ENCODE measurements at places on chromosomes 4 and X. TPM values are rescaled to one million over a fixed set of nuclear protein-coding genes. Genes with fewer than 3 reads are reported as not detected.
A peak's percentile ranks its signal among the peaks of the same experiment; 100 is the strongest.

CDK16 gene
- 86.6 TPM for total RNA-seq

EDA gene
- total RNA-seq: 5.6 TPM

DCAF4L1 gene
- not detected for total RNA-seq

BGN gene
- total RNA-seq: 108 TPM

PPP4R3C gene
- not detected for total RNA-seq

LINC00632 gene
- total RNA-seq: 211 TPM

PNCK gene
- 1.8 TPM for total RNA-seq

STATH gene
- total RNA-seq: not detected

RBMXL3 gene
- total RNA-seq: not detected

FRMPD4 gene
- not detected for total RNA-seq

SLC6A8 gene
- total RNA-seq: 43.1 TPM

LANCL3 gene
- total RNA-seq: 3.2 TPM

ZNF157 gene
- total RNA-seq: not detected

CYLC1 gene
- total RNA-seq: not detected

UBE2A gene
- 31.8 TPM for total RNA-seq

SRPX gene
- total RNA-seq: 18.4 TPM

- no peak for DNase-seq
These were observed 163.9 kb downstream of the SLC7A11 start for GRCh38 chr4:138078253-138078652.

DNA sequence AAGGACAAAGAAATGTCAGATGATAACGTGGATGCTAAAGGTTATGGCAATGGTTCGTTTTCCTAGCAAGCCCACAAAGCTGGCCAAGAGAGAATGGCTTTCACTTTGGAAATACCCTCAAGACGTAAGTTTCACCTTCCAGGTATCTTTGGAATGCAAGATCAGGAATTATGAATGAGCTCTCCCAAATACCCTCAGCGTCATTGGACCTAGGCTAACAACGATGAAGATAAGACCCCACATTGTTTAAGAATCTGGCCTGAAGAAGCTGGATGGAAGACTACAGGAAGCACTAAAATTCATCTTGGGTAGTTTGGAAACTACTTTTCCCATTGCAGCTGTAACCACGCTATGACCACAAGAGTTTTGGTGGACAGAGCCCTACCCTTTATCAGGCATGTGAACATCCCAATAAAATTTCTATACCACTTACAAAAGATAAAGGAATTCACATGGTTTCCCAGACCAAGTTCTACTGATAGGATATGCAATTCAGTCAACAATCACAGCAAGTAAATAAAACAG is 111.9 kb downstream of the KDR start:
- no peak for DNase-seq

DNA sequence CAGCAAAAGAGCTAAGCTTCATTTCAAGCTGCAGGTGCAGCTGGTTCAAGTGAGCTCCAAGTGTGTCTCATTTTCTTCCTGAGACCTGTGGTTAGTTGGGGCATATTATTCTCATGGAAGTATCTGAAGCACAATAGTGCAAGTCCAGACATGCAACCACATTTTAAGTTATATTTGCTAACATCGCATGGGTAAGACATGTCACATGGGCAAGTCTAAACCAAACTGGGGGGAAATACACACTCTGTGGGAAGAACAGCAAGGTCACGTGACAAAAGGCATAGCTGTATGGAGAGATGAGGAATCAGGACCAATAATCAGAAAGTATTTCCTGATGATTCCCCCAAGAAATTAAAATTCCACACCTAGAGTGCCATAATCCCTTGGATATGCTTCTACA is 94.9 kb upstream of the NDP start:
- no peak for DNase-seq

- DNase-seq: no peak
These were observed 29.5 kb downstream of the MAGEB17 start for GRCh38 chrX:16196829-16197228.

- DNase-seq: no peak
These were observed 149.8 kb upstream of the TLL1 start for GRCh38 chr4:165723051-165723795.

DNA sequence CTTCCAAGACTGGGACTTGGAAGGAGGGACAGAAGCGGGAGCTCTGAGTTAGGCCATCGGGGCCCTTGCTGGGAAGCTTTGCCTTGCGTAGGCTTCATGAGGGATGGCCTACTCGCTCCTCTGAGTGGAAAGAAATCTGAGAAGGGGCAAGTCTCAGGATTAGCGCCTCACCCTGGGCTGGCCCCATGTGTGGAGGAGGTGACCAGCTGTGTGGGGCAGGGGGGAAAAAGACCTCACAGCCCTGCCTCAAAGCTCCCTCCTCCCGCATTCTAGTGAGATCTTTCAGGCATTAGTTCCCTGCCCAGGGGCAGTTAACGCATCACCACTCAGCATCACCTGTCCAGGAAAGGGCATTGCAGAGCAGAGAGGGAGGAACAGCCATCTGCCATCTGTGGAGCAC is 156.1 kb downstream of the ENPP6 start:
- DNase-seq: no peak

- no peak for DNase-seq
These were observed 15.4 kb upstream of the JADE1 start for GRCh38 chr4:128793859-128794672.

GRCh38 chr4:45865781-45866180 is 258.1 kb downstream of the GABRG1 start:
- DNase-seq: no peak

GRCh38 chrX:114787061-114787460 is 203.2 kb downstream of the HTR2C start:
- DNase-seq: no peak

DNA sequence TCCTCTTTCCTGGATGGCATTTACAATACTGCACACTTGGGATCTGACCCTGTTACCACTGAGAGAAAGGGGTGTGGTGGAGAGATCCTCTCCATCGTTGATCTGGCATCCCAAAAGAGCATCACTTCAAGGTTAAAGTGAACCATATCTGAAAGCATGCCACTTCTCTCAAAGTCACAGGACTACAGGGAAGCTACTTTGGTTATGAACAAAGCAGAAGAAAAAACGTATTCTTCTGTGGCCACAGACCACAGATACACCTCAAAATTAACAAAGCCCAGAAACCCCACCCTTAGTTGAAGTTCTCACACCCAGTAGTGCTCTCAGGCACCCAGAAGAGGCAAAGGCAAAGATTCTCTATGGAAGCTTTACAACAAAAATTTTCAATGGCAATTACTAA is 108.3 kb downstream of the JADE1 start:
- no peak for DNase-seq

- no peak for DNase-seq
These were observed 11.0 kb downstream of the VEGFC start for GRCh38 chr4:176781739-176782100.

GRCh38 chr4:146585761-146586333 is 52.8 kb upstream of the POU4F2 start:
- no peak for DNase-seq

DNA sequence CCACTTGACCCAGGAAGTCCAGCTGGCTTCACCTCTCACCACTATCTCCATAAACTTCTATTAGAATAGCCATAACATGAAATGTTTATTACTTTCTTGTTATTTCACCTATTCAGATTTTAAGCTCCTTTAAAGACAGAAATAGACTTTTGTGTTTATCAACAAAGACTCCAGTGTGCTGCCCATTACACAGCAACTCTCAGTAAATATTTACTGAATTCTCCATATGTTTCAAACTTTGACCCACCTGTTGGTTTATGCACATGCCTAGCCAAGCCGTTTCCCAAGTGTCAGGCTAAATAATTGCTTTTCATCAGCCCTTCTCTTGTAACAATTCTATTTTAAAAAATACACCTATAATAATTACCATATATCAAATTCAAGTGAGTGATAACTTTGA is 242.9 kb upstream of the NEIL3 start:
- no peak for DNase-seq

GRCh38 chr4:125045311-125045710 is 269.4 kb upstream of the FAT4 start:
- DNase-seq: no peak

- DNase-seq: no peak
These were observed 31.9 kb downstream of the CDKL2 start for GRCh38 chr4:75598390-75598789.

DNA sequence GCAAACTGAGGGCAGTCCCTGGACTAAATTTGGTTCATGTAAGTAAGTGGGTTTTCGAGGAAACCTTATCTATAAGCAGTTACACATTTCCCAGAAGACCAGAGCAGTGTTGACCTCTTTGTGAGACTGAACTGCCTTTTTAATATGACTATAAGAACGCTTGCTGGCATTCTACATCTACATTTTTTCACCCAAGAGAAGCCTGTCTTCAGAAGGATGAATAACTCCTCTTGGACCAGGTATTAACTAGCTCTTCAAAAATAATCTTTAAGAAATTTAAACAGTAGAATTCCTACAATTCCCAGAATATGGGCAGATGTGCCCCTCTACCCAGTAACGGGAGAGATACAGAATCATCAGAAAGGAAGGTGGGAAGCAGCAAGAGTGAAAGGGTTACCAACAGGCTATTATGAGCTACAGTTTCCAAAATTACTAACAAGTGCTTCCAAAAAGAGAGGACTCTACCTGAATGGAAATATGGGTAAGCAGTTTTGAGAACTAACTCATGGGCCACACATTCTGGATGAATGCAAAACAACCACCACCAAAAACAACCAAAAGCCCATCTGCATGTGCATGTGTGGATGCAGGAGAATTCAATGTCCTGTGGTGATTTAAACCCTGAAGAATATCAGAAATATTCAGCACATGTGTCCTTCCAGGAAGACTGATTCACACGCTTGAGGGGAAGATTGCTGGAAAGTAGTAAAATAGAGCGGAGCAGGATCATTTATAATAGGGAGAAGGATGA is 17.4 kb downstream of the BBS12 start:
- no peak for DNase-seq

DNA sequence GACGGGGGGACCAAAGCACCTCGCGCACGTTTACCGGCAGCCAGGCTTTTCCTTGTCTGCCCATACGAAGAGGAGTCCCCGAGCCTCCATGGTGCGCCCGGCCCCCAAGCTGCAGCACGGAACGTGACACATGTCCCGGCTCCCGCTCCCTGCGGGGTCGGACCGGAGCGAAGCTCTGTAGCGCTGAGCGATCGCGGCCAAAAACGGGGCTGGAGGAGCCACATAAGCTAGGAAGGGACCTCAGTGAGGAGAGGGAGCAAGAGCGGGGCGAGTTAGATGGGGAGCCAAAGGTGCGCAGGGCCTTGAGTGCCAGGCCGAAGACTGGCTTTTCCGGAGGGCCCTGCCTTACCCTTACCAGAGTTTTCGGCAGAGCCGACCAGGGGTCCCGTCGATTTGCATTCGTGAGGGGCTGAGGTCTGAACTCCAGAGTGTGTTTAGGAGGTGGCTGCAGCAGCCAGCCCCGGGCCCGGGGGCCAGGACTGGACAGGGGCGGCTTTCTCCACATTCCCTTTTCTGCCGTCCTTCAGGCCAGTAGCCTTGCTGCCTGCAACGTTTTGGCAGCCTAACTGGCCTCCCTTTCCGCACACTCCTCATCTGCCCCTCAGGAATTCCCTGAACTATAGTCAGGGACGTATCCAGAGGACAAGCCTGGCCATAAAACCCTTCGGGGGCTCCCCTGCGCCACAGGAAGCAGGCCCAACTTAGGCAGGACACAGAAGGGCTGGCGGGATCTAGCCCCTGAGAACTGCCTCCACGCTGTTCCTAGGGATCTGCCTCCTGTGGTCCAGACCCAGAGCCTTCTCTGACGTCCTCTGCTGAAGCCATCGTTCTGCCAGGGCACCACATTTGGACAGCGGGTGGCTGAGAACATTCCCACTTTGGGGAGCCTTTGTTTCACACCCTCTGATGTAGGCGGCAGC is 689 bp downstream of the SSR4 start:
- DNase-seq: peak; percentile 74

DNA sequence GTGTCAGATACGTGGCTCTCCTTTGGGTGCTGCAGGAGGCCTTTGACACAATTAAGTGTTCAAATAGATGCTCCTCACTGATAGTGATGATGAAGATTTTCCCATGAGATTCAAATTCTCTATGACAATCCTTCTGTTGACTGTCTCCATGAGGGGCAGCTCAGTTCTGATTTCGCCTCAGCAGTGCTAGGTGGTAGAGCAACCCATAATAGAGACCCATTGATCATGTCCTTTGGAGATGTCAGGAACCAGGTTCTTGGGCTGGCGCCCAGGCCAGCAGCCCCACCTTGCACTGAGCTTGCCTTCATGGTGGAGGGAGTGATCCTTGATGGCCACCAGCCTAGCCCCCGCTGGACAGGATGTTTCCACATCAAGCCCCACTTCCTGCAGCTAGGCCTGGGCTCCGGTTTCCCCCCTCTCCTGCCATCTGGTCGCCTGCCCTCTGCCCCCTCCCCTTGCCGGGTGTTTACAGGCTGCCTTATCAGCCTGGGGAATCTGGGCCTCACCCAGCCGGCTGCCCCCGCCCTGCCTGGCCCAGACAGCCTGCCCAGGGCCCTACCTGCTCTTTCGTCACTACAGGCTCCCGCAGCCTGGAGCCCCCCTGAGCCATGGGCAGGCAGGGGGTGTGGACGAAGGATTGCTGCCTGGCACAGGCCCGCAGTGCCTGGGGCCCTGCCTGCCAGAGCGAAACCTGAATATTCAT is 12.6 kb downstream of the ELF4 start:
- DNase-seq: peak; percentile 77

DNA sequence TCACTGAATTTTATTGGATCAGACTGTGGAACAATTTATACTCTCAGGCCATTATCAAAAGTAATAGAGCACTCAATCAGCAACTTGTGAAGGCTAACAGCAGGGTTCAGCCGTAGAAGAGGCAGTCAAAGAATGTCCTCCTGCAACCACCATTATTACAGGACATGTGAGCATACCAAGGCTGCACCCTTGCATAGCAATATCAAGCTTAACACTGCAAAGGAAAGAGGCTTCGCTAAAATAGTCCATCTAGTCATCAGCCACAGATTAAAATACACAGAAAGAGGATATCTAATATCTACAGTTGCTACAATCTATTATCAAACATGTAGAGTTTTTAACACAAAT is 42.9 kb upstream of the TMPRSS11B start:
- DNase-seq: no peak

- no peak for DNase-seq
These were observed 82.0 kb downstream of the GPC4 start for GRCh38 chrX:133333154-133333750.

DNA sequence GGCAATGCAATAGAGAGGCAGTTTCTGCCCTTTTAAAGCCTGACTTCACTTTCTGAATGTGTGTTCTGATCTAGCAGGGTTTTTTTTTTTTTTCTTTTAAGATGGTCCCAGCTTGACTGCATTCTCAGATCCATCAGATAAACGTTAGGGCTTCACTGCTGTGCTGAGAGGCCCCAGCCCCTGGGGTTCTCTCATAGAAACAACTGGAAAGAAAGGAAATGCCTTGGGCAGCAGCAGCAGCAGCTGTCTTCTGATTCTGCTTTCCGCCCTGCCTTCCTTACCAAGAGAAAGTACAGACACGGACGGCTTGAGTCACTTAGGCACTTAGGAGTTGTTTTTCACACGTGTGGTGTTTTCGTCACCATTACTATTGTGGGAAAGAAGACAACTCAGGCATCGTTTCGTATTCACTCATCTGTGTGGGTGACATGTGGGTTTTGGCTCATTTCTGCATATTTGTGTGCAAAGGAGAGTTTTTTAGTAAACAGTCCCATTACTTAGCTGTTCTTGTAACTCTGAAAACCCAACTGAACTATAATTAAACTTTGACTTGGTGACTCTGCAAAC is 172.0 kb downstream of the PTTG2 start:
- DNase-seq: no peak
